ENCODE measurements at places on chromosomes 12 and 14.

DNA sequence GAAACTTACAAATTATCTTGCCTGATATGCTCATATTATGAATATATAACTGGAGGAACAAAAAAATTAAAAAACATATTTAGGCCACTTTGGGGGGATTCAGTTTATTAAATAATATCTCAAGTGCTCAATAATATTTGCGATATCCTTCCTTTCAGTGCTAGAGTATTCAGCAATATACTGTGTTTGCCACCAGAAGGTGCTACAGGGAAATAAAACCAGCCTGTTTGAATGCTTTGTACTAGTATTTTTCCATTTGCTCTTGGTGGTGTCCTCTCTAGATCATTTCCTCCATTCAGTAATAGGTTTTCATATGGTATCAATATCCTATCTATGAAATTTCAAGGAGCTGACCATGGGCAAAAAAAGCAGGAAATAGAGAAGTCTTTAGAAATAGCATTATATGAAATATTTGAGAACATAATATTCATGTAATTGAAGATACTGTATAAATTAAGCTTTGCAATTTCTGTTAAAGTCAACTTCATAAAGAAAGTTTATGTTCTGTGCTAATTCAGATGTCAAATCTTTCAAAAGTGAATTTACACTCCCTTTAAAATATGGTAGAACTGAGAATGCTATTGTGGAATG is 106.2 kb upstream of the NAV3 start:
- peak; percentile 2 for DNase-seq

DNA sequence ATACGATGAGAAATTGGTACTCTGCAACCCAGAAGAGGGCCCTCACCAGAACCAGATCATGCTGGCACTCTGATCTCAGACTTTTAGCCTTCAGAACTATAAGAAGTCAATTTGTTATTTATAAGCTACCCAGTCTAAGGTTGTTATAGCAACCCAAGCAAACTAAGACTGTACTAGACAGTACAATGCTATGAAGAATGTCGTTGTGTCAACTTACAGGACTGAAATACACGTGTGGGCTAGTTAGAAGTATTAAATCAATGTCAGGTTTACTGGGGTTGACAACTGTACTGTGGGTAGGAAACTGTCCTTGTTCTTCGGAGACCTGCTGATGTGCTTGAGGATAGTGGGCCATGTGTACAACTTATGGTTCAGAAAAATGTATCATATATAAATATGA is 19.7 kb downstream of the DUSP16 start:
- no peak for DNase-seq

GRCh38 chr12:65196762-65197567 is 27.6 kb downstream of the LEMD3 start:
- DNase-seq: no peak

DNA sequence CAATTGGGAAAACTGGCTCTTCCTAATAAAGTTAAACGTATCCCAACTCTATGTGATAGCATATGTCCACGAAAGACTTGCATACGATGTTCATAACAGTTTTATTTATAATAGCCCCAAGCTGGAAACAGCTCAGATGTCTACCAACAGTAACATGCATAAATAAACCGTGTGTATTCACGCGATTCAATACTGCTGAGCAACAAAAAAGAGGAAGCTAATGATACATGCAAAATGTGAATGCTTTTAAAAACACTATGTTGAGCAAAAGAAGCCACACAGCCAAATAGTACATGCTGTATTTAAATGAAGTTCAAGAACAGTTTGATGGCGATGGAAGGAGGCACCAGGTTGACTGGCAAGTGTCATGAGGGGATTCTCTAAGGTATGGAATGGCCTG is 55.7 kb downstream of the TRIM9 start:
- DNase-seq: no peak

DNA sequence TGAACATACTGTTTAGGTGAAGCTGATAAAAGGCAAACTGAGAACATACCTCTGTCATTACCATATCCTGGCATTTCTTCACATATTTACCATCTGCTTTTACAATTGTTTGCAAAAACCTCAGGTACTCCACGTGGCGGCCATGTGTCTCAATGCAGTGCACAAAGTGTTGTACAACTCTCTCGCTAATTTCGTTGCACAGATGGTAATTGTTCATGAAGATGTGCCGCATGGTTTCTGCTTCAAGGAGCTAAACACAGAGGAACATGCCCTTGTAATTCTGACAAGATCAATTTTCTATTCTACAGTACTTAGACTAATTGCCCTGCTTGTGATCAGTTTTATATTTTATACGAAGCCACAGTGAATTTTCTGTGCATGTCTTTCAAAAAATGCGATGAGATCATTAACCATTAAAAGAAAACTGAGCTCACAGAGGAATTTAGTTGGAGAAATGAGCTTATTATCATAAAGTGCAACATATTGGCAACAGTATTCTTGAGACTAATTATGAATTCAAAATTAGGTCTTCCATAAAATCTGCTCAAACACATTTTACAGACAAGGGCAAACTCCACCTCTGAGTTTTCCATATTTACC is 233.8 kb downstream of the ITPR2 start:
- no peak for DNase-seq

DNA sequence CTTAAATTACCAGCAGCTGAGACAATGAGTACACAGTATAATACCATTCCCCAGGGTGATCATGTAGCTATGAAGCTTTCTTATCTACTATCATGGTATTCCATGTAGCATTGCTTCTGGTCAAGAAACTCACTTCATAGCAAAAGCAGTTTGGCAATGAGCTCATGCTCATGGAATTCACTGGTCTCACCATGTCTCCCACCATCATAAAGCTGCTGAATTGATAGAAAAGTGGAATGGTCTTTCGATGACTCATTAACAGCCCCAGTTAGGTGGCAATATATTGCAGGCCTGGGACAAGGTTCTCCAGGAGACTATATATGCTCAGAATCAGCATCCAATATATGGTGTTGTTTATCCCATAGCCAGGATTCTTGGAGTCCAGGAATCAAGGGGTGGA is 553.7 kb downstream of the FOXG1 start:
- no peak for DNase-seq

GRCh38 chr12:124658806-124659402 is 91.5 kb upstream of the NCOR2 start:
- no peak for DNase-seq

DNA sequence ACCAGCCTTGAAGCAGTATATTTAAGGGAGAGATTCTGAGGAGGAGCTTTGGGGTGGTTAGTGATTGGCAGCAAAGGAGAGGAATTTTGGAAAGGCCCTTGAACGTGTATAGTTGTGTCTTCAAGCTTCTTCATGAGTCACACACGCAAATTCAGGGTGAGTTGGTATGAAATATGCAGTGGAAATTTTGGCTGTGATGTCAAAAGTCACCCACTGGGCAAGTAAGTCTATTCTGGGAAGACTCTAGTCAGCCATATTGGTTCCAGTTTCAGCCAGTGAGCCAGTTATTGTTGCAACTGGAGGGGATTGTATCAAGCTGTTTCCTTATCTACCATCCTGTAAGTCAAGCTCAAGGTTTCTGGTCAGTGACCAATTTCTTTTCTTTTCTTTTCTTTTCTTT is 32.0 kb upstream of the VASH1 start:
- no peak for DNase-seq

- DNase-seq: no peak
Measured at GRCh38 chr14:92922883-92923743, at the start of gene CHGA. CHGA (plus strand) TSS chr14:92923150; CDS start chr14:92923360, 210 bp downstream.

DNA sequence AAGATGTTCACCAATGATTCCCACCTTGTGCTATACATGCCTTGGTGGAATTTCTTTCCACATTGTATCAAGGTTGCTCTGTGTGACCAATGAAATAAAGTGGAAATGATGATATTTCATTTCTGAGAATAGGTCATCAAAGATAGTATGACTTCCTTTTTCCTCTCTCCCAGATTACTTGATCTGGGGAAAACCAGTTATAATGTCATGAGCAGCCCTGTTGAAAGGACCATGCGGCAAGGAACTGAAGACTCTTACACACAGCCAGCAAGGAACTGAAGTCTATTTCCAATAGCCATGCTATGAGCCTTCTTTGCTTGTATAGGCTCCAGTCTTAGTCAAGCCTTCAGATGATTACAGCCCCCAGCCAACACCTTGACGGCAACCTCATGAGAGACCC is 11.7 kb downstream of the KLRD1 start:
- no peak for DNase-seq

GRCh38 chr14:32438517-32438916 is 109.4 kb downstream of the AKAP6 start:
- no peak for DNase-seq

DNA sequence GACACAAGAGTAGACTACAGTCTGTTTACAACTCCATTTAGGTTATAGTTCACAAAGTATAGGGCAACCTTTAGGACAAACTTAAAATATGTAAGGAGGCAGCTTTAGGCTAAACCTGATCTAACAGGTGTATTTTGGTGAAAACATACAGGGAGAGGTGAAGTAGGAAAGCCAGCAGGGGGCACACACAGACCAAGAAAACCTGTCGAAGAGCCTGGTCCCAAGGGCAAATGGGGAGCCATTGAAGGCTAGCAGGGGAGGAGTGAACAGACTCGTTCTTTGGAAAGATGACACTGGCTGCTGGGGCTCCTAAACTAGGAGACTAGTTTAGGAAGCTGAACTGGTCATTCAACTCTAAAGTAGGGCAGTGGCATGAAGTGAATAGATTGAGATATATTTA is 138.8 kb upstream of the WSCD2 start:
- no peak for DNase-seq

DNA sequence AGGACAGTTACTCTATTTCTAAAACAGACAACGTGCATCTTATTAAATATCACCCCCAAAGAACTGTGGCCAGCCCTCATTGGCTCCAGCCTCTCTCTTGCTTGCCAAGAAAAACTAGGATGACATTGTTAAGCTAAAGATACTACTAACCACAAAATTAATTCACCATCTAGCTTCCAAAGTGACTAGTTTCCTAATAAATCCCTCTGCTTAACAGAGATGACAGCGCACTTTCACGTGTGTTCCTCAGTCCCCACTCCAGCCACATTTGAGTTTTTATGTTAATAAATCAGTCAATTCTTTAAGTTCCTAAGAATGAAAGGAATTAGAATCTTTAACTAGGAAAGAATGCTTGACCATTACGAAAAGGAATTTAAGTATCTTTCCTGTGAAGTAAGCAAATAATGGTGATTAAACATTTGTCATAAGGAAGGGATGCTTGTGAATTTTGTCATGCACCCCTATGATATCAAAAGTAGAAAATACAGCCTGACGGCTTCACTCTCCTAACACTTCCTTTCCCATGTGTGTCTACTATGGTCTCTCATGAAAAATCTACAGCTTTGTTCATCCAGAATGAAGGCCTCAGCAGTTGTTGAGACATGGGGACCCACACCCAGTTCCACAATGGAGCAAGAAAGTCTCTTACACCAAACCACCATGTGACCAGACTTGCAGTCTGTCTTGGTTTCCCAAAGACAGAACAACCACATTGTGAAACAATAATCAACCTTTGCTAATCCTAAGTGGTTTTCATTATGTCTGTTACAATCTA is 8.1 kb downstream of the CORO1C start:
- DNase-seq: no peak

- DNase-seq: no peak
Measured at GRCh38 chr14:26687301-26687837, 89.5 kb upstream of the NOVA1 start.

GRCh38 chr14:88831284-88831683 is 6.8 kb downstream of the TTC8 start:
- DNase-seq: no peak

DNA sequence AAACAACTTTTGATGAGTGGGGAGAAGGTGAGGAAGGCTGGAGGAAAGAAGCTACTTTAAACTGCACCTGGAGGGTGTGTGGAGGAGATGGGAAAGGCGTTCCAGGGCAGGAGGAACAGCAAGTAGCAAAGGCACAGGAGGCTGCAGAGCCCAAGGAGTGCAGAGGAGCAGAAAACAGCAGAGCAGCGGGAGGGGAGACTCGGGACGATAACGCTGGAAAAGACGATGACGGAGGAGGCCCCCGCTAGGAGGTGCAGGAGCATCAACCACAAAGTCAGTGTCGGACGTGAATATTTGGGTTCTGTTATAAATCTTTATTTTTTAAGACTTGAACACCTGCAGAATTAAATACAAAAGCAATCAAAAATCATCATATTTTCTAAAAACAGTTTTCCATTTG is 44.9 kb downstream of the LGMN start:
- no peak for DNase-seq

- no peak for DNase-seq
Measured at GRCh38 chr12:116157845-116158267, 119.6 kb downstream of the MED13L start.

GRCh38 chr12:109110988-109111495 is 5.3 kb upstream of the ACACB start:
- peak; percentile 83 for DNase-seq

DNA sequence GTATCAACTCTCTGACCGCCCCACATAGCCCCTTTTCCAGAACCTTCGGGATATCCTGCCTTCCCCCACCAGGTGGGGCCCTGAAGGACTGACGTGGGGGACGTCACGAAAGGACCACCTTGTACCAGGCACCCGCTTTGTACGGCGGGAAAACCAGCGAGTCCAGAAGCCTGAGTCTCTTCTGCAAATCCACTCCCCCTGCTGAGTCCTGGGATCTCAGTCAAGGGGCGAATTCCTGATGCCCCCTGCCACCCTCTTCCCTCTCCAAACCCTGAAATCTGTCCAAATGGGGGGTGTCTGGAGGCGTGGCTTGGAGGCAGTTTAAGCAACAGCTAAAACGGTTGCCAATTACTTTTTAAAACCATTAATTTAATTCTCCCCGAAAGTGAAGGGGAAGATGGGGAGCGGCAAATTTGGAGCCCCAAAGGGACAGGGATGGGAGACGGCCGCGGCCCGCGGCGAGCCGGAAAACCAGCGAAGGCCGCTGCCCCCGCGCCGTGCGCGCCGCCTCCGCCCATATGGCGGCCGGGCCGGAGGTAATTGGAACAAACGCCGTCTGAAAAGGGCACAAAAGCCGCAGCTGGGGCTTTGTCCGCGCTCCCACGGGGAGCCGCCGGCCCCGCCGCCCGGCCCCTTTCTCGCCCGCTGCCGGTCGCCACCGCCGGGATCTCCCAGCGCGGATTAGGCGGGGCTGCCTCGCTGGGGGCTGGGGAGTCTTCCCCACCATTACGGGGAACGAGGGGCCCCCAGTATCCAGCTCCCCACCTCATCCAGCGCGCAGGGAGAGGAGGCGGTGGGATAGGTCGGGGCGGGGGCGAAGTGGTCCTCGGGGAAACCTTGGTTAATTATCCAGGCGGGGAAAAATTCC is 6.6 kb downstream of the LHX5 start:
- DNase-seq: no peak

DNA sequence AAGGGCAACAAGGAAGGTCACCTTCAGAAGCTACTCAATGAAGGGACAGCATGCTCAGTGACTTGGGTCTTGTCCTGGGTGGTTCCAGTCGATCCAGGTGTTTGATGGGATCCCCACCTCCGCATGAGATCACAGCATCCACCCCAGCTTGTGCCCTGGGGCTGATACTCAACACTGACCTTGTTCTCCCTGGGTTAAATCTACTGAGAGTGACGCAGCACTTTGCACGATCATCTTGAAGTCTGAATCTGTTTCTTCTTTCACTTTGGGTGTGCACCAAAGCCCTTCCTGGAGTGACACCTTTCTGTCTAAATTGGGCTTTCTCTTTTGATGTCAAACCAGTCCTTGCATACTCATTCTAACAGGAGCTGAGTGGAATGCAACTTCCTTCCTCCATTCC is 13.8 kb downstream of the NOS1 start:
- no peak for DNase-seq

Data from hippocampal formation (tissue), 2 donors.